ENCODE measurements at places on chromosomes 3 and 15.

- no peak for DNase-seq
Measured at GRCh38 chr15:42184296-42184695, 23.8 kb downstream of the VPS39 start.

DNA sequence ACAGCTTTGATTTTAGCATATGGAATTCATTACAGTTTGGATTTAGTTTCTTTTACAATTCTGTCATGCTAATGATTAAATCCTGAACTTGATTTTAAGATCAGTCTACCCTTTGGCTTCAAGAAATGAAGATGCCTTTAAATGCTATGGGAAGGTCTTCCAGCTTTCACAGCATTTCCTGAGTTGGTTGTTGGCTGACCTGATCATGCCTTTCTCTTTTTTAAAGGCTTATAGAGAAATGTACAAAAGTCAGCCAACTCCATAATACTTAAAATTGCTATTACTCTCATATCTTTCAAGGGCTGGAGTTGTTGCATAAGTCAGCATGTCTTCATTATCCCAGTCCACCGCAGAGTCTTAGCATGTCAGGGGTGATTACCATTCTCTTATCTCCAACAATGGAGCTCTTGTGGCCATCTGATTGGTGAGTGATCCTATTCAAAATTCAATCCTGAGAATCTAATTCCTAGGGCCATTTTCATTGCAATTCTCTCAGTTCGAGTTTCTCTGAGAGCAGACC lies 123.8 kb downstream of the GMNC start:
- DNase-seq: no peak

- DNase-seq: peak; percentile 68
Measured at GRCh38 chr15:89399238-89400115, 64.9 kb upstream of the POLG start.

DNA sequence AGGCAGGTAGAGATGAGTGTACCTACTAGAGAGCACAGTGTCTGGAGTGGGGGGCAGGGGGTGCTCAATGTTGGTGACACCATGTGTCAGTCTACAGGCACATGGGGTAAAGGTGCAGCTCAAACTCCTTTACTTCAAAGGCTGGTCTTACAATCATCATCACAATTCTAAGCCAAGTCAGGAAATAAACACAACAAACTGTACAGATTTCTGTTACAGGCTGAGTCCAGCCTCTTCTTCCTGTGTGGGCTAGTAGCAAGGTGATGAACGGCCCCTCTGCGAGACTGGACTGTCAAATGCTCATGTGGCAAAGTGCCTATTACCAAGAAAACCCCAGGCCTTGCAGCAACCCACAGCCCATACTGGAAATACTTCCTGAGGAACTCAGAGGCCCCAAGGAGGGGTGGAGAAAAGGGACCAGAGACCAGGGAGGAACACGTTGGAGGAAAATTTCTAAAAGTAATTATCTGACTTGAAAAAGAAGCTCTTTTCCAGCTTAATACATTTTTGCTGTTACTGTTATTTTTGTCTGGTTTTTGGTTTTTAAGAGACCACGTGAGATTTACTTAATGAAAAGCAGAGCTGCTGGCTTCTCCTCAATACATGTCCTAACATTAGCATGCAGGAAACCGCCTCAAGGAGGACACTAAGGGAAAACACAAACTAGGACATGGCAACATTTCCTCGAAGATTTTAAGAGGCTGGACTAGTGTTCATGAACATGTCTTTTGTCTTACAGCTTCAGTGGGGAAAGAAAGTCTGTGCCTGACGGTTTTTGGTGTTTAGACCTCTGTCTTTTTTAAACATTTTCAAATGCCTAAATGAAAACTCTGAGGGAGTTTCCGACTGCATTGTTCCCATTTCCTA lies 29.5 kb downstream of the TBC1D2B start:
- no peak for DNase-seq

DNA sequence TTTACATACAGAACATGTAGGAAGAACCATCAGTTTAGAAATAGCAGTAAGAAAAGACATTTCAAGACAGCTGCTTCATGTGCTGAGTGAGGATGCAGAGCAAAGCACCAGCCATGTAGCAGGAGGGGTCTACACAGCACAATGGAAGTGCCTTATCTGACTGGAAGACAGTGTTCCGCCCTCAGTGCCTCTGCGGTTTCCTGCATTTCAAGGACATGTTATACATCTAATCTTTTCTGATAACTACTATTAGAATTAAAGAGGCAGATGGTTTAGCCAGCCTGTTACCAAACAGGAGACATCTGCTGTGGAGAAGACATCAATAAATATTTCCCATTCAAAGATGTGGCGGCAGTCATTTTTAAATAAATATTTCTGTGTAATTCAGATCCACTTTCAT lies 10.6 kb downstream of the LSG1 start:
- DNase-seq: no peak

GRCh38 chr15:33005582-33005981 lies 188.9 kb downstream of the FMN1 start:
- DNase-seq: no peak

- DNase-seq: peak; percentile 37
Measured at GRCh38 chr3:98521897-98522543, 682 bp downstream of the CLDND1 start.
